Activated T-helper 9 cell treated with anti-CD3 and anti-CD28 coated beads, Interleukin-2, amount 50 U/mL, for 16 hours (primary cell): ENCODE measurements at places on chromosomes 12 and 14.

GRCh38 chr12:93844164-93844784, 167.1 kb downstream of the CRADD start:
- DNase-seq = no peak

- no peak for DNase-seq
Measured at GRCh38 chr12:116954710-116955381, 44.1 kb downstream of the FBXW8 start.

- DNase-seq = peak; percentile 42
Measured at GRCh38 chr12:101839324-101840283, 8.8 kb upstream of the GNPTAB start.

DNA sequence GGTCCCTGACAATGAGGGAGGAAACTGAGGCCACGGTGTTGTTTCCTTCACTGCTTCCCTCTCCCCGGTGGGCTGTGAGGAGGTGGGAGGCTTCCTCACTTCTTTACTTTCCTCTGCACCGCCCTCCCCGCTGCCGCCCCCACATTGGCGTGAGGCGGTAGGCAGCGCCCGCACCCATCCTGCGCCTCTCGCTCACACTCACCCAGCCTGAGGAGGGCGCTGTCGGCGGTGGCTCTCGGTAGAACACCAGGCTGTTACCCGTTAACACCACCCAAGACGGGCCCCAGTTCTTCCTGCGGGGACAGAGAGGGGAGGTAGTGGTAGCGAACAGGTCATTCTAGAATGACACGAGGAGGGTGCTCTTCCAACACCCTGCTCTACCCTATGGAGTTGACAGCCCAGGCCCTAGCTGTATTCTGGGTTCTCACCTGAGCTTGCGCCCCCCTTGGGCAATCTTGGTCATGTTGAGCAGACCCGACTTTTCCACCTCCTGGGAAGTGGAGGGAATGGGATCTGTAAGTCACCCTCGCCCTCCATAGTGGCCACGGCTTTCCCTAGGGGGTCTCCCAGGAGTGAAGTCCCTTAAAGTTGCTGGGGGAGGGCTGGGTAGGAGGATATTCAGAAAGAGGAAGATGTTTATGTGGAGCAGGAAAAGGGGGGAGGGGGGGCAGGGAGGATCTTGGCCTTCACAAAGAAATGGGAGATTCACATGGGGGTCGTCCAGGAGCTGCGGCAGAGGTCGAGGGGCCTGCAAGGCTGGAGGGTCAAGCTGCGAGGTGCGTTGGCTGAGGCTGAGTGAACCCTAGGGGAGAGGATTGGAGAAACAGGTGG, 3.3 kb downstream of the ARHGAP9 start:
- DNase-seq = peak; percentile 64

DNA sequence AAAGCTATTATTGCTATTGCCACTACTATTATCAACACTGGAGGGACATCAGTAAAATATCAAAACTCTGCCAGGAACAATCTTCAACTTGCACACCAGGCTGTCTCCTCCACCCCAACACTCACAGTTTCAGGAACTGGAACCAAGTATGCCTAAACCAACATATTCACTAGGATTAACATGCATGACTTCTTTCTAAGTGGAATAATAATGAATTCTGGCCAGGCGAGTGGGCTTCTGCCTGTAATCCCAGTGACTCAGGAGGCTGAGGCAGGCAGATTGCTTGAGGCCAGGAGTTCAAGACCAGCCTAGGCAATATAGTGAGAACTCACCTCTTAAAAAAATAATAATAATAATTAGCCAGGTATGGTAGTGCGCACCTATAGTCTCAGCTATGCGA, 58.1 kb downstream of the TBX5 start:
- DNase-seq = no peak

GRCh38 chr14:26286081-26286912, 311.5 kb downstream of the NOVA1 start:
- DNase-seq = no peak

GRCh38 chr14:99211410-99211809, 60.6 kb downstream of the BCL11B start:
- no peak for DNase-seq

DNA sequence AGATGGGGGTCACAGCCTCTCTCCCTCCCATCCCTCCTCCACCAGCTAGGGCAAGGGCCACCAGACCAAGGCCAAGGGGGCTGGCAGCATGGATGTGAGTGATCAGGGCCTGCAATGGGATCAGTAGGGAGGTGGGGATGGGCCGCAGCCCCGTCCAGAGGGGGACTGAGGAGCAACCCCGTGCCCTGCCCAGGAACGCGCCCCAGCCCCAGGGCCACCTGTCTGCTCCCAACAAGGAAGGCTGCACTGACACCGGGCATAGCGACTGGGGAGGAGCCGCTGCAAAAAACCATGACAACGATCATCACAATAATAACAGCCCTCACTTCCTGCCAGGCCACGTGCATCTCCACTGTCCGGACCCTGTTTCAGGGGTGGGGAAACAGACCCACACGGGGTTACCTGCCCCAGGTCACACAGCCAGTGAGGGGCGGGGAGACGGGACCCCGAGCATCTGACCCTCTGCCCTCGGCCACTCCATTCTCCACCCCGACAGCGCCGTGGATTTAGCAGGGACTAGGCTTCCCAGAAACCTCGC, 24.3 kb downstream of the NCOR2 start:
- no peak for DNase-seq

DNA sequence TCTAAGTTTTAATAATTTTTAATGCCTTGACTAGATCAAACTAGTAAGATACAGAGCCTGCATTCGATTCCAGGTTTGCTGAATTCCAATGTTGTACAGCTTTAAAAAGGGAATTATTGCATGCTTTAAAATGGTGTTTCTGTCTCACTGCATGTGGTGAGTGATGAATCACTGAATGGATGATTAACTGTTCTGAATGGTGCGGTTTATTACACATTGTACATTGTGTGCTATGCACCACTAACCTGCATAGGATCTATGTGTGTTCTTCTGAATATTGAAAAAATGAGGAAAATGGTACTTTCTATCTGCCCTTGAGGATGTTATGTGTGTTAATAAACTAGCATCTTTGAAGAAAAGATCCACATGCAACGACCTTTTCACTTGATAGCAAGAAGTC, 231.7 kb downstream of the NRXN3 start:
- DNase-seq = no peak

GRCh38 chr12:97714107-97714563, 251.5 kb downstream of the RMST start:
- no peak for DNase-seq

GRCh38 chr12:57541001-57541400, 6.0 kb downstream of the DCTN2 start:
- no peak for DNase-seq

DNA sequence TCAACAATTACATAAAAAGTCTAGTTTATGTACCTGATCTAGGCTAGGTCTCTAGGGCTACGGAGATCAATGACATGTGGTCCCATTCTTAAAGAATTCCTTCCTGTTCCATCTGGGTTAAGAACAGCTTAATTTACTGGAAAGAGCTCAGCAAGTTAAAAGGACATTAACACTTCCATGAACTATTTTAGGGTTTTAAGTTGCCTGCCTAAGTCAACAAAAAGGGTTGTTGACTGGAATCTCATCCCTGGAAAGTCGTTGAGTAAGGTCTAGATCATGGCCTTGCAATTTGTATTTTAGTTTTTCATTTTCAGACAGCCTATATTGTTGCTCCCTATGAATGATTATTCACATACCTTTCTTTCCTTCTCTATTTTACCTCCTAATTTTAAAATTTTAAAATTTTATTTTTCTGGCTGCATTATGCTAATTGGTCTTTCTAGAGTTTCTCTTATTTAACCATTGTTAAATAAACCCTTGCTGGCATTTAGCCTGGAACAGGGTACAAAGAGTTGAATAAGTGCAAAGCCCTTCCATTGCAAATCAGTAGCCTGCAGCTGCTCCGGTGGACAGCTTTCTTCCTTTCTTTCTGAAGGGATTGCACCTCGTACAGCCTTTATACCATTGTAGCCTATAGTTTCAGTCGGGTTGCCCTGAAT, 66.3 kb downstream of the VRK1 start:
- no peak for DNase-seq

GRCh38 chr12:42299392-42300308, 26.2 kb downstream of the ZCRB1 start:
- DNase-seq = peak; percentile 48

GRCh38 chr12:15684896-15685658, 104.1 kb downstream of the EPS8 start:
- DNase-seq = no peak

GRCh38 chr12:67651132-67651695, 2.7 kb downstream of the DYRK2 start:
- DNase-seq = no peak

GRCh38 chr14:71339650-71340415, 432.6 kb downstream of the PCNX1 start:
- DNase-seq = no peak

GRCh38 chr12:100463661-100464060, 10.0 kb upstream of the NR1H4 start:
- DNase-seq = no peak

- no peak for DNase-seq
Measured at GRCh38 chr14:21796916-21797315, 123.3 kb upstream of the OR4E1 start.

DNA sequence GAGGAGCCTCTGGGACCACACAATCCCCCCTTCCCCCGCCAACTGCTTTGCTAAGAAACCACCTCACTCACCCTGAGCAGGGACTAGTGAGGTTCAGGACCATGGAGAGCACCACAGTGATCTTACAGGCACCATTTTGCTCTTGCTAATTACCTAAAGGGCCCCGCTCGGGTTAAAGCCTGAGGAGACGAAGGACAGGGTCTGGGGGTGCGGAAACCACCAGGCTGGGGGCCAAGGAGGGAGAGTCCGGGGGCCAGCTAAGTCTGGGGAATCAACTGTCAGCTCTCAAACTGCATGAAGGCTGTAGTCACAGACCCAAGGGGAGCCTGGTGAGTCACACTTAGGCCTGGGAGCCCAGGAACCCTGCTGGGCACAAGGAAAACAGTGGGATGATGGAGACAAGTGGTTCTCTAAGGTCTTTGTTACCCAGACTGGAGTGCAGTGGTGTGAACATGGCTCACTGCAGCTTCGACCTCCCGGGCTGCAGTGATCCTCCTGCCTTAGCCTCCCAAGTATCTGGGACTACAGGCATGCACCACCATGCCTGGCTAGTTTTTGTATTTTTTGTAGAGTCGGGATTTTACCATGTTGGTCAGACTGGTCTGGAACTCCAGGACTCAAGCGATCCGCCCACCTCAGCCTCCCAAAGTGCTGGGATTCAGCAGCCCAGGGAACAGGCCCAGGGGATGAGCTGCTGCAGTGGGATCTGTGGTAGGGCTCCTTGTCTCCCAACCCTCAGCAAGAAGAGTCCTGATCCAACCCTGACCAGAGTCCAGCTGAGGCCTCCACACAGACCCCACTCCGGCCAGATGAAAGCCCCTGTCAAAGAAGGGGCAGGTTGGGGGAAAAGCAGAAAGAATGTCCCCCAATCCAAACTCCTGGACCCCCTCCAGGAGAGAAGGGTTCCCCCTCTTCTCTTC, 98.8 kb downstream of the CALM1 start:
- no peak for DNase-seq

DNA sequence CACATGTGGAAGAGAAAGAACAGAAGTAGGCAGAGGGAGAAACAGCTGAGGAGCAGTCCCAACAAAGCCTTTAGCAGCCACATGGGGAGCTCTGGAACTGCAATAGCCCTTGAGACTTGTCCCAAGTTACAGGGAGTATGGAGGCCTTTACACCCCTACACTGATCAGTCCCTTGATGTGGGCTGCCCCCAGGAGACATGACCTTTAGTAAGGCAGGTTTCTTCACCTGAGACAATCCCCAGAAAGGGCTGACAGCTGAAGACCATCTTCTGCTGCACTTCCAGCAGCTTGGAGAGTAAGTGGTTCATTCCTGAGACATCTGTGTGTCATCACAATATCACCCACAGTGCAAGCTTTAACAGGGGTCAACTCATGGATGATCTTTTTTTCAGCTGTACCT, 8.6 kb upstream of the SNAPC1 start:
- DNase-seq = no peak

DNA sequence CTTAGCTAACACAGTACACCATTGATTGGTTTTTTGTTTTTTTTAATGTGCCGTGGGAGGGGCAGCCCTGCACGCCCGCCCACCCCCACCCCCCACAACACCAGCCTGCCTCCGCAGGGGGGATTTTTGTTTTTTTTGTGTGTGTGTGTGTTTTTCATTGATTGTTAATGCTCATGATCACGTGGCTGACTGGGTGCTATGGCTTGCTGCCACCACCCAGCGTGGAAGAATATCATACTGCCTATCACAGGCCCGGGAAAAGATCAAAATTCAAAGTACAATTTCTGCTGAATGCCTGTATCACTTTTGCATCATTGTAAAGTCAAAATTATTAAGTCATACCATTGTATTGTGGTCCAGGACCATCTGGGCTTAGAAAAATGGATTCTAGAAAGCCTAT, 8.3 kb downstream of the RESF1 start:
- DNase-seq = no peak

DNA sequence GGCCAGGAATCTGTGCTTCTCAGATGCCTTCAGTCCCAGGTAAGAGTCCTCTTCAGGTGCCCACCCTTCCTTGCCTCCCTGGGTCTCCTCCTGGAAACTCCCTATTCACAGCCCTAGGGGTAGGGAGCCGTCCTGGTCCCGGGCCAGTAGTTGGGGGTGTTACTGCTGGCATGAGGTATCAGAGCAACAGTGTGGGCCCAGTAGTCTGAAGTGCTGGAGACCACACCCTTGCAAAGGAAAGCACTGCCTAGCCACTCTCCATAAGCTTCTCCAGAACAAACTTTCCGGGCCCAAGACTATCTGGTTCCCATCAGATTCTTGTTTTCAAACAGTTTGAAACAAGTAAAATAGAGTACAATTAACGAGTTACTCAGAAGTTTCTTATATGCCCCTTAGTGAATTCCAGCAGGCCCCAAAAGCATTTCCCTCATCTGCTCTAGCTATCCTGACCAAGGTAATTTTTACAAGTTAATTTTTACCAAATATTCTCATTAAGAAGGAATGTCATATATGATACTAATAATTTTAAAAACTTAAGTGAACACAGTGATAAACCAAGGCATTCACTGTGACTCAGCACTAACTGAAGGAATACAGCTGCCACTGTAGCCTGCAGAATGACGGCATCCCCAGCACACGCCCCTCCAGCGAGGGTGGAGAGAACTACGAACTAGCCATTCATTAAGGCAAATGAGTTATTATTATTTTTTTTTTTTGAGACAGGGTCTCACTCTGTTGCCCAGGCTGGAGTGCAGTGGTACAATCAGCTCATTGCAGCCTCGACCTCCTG, 49.4 kb downstream of the MOK start:
- no peak for DNase-seq

- DNase-seq = no peak
Measured at GRCh38 chr14:44162197-44162596, 344.9 kb downstream of the FSCB start.
